ENCODE measurements at places on chromosomes 12 and 14. TPM values are rescaled to one million over a fixed set of nuclear protein-coding genes. Genes with fewer than 3 reads are reported as not detected.

- H3K4me1 ChIP-seq = peaks cover 33% of the 10 kb centered on the region
- no peak overlapping the region for H3K27ac ChIP-seq
- H3K36me3 ChIP-seq = no peaks in the 10 kb centered on the region
- no peak overlapping the region for H3K4me3 ChIP-seq
- H3K27me3 ChIP-seq = no peaks in the 10 kb centered on the region
Observed at GRCh38 chr14:70904373-70904772, 2.9 kb upstream of the PCNX1 start.

- peaks cover 9% of the 10 kb centered on the region for H3K4me1 ChIP-seq
- no peak overlapping the region for H3K4me3 ChIP-seq
- peaks cover 19% of the 10 kb centered on the region for H3K27me3 ChIP-seq
- no peaks in the 10 kb centered on the region for H3K36me3 ChIP-seq
Observed at GRCh38 chr12:109307051-109307450, 2.0 kb downstream of the FOXN4 start.

DNA sequence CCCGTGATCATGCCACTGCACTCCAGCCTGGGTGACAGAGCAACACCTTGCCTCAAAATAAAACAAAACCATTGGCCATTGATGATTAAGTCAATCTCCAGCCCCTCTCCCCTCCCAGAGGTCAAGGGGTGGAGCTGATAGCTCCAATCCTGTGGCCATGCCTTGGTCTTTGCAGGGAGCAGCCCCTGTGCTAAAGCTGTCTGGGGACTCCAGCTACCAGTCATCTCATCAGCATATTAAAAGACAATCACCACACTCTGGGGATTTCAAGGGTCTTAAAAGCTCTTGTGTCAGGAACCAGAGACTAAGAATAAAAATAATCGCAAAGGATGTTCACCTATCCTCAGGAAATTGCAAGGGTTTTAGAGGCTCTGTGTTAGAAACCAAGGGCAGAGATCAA lies 30.6 kb downstream of the HCAR2 start:
- no peaks in the 10 kb centered on the region for H3K4me1 ChIP-seq
- no peak overlapping the region for H3K4me3 ChIP-seq
- no peaks in the 10 kb centered on the region for H3K36me3 ChIP-seq
- no peak for DNase-seq

- H3K27me3 ChIP-seq = no peaks in the 10 kb centered on the region
- DNase-seq = no peak
- no peak overlapping the region for H3K4me3 ChIP-seq
- H3K36me3 ChIP-seq = no peaks in the 10 kb centered on the region
Observed at GRCh38 chr14:59313144-59313651, 124.7 kb downstream of the DAAM1 start.

- peaks cover 10% of the 10 kb centered on the region for H3K27me3 ChIP-seq
- H3K27ac ChIP-seq = no peak overlapping the region
- H3K4me1 ChIP-seq = no peaks in the 10 kb centered on the region
- H3K36me3 ChIP-seq = no peaks in the 10 kb centered on the region
- DNase-seq = no peak
Observed at GRCh38 chr12:109736552-109737108, 23.0 kb downstream of the FAM222A start.

TMEM117 gene
- total RNA-seq = 3.7 TPM

DNA sequence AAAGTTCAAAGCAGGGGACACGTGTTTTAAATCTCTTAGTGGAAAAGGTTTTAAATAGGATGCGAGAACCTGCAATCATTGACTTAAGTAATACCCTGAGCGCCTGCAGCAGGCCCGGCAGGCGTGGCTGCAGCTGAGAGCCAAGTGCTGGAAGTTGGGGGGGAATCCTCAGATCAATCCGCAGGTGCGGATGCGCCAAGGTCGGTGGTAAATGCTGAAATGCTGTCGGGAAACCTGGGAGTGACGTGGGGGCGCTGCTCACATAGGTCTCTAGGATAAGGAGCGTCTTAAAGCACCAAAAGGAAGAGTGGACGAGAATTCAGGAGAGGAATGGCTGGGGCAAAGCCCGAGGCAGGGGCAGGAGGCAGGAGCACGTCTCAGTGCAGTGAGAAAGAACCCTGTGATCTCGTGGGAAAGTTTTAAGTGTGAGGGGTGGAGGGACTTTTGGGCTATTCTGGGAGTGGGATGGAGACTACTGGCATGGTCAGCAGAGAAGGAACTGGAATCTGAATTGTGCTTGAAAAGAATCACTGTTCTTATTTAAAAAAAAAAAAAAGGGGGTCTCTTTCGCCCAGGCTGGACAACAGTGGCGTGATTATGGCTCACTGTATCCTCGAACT lies 883 bp upstream of the CDCA4 start:
- DNase-seq = no peak
- H3K4me3 ChIP-seq = peak overlapping the region; percentile 61
- H3K36me3 ChIP-seq = no peaks in the 10 kb centered on the region
- H3K4me1 ChIP-seq = peaks cover 68% of the 10 kb centered on the region
- H3K27me3 ChIP-seq = no peaks in the 10 kb centered on the region
- peak overlapping the region; percentile 61 for H3K27ac ChIP-seq

DNA sequence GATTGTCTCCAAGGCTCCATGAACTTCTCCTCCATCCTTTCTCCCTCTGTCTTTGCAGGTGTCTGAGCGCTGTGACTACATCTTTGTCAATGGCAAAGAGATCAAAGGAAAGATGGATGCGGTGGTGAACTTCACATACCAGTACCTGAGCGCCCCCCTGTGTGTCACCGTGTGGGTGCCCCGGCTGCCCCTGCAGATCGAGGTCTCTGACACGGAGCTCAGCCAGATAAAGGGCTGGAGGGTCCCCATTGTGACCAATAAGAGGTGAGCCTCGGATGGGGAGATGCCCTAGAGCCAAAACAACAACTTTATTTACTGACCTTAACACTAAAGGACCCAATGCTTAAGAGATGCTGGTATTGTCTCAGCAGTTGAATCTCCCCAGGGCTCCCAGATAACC lies 130.0 kb downstream of the SLC15A4 start:
- no peak overlapping the region for H3K27ac ChIP-seq
- no peak overlapping the region for H3K4me3 ChIP-seq
- no peaks in the 10 kb centered on the region for H3K4me1 ChIP-seq
- H3K36me3 ChIP-seq = no peaks in the 10 kb centered on the region
- no peaks in the 10 kb centered on the region for H3K27me3 ChIP-seq

YBX3 gene
- total RNA-seq = 3.2 TPM

- no peak for DNase-seq
- peak overlapping the region; percentile 82 for H3K27ac ChIP-seq
- peak overlapping the region; percentile 34 for H3K4me3 ChIP-seq
Observed at GRCh38 chr14:22565391-22565945, 23.6 kb downstream of the DAD1 start.

GZMB gene
- total RNA-seq = not detected

EIF2S3B gene
- 1.4 TPM for total RNA-seq
